ENCODE measurements at places on chromosomes 13 and 19.

DNA sequence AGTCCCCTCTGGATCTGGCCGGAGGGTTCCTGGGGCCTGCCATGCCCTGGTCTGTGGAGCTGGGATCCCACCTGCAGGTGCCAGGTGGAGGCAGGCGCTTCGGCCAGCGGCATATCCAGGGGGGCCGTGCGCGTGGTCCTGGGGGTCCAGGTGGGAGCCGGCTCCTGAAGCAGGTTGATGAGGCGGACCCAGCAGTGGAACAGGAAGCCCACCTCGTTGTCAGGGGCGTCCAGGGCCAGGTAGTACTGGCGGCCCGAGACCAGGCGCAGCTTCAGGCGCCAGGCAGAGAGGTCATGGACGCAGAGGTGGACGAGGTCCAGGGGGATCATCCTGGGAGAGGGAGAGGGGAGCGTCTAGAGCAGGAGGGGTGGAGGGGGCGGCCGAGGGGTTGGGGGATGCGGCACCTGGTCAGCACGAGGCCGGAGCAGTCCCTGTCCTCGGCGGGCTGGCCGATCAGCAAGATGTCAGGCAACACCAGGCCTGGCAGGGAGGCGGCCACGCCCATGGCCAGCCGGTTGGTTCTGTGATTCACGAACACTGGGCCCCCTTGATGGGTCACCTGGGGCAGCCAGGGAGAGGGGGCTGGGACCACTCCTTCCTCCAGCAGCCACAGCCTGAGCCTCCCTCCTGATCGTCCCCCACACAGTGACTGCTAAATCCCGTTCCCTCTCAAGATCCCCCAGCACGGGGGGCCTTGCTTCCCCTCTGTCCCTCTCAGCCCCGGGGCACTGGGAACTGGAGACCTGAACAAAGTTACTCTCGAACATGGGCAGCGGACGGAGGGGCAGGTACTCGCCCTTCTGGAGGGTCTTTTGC is 678 bp downstream of the GARIN5B start:
- DNase-seq = no peak

- no peak for DNase-seq
Measured at GRCh38 chr13:88107570-88107969, 436.4 kb downstream of the SLITRK5 start.

DNA sequence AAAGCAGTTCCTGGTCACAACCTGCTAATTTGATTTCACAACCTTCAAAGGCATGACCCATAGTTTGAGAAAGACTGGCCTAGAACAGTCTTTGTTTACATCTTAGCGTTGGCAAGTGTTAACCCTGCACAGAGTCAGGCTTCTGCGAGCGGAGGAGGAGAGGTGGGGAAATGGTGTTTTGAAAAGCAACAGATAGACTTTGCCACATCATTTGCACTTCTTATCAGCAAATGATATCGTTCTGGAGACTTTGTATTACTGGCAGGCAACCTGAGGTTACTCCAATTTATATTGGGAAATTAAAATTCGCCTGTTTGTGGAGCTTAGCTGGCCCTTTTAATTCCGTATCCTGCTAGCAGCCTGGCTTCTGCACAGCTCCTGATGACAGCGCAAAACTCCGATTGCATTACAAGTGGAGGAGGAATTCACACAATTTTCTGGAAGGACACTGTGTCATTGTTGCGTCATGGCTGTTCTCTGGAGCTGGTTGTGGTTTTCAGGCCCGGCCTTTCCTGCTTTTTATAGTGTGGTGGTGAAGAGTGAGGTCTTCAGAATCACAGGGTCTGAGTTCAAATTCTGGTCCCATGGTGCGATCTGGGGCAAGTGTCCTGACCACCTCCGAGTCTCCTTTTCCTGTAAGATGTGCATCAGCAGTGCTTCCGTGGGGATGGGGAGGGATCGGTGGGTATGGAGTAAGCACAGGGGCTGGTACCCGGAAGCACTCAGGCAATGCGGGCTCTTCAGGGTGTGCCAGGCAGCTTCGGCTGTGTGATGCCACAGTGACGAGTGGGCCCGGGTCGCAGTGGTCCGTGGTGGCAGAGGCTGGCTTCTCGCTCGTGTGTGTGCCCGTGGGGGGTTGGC is 49.1 kb upstream of the EHD2 start:
- DNase-seq = no peak

DNA sequence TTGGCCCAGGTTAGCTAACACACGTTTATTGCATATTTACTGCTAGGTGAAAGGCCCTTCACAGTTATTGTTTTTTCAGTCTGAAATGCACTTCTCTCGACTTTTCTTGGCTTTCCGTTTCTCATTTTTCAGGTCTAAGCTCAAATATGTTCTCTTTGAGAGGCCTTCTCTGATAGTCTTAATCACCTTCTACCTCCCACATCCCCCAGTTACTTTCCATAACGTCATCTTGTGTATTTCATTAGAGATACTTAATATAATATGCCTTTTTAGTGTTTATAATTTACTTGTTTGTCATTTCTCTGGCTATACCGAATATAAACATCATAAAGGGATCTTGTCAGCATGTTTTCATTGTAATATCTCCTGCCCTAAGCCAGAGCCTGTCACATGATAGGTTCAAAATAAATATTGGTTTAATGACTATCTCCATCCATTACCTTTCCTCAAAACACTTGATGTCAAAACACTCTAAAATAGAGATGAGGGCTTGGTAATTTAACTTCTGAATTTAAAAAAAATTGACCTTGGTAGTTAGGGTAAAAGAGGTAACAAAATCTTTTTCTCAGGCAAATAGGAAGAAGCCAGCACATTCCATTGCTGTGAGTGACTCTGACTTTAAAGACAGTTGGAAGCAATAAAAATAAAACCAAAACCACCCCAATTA is 168.6 kb upstream of the RFC3 start:
- no peak for DNase-seq

DNA sequence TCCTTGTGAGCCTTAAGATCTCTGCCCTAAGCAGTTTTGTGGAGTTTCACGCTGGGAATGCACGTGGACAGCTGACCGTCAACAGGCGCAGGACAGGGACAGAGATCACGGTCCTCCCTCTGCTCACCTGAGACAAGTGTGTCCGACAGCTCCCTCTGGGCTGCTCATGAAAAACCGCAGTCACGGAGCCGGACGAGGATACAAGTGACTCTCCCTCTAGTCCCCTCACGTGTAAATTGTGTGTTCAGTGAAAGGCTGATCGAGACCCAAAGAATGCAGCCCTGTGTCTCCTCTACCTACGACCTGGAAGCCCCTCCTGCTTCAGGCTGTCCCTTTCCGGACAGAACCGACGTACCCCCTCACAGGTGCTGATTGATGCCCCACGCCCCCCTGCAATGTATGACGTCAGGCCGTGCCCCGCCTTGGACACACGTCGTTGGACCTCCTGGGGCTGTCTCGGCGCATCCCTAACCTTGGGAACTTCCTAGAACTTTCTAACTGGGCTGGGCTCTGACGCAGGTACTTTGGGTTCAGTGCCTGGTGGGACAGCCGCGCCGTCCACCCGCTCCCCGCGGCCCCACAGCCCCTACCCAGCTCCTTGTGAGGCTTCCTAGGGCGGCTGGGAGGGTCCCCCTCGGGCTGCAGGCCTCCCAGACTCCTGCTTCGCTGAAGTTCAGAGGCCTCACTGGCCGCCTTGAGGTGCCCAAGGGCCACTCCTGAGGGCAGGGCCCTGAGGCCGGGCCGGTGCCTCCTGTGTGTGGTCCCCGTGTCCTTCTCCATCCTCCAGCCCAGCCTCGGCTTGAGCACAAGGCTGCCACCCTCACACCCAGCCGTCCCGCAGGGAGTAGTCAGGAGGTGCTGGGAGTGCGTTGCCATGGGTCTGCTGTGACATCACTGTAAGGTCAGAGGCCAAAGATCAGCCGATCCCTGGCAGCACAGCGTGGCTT is at the start of gene C13orf46:
Gene C13orf46, minus strand, starts transcription at position 859 of the 947 bp plus-strand sequence. Its CDS starts 79 bp downstream, at position 780.
- DNase-seq = no peak

GRCh38 chr13:73677048-73677601 is 457.1 kb downstream of the KLF12 start:
- DNase-seq = no peak

- no peak for DNase-seq
Measured at GRCh38 chr19:6999933-7000332, 21.3 kb downstream of the MBD3L2B start.

All from activated T-cell treated with anti-CD3 and anti-CD28 coated beads for 1 hour (primary cell).